Heart left ventricle (tissue), 16 donors: ENCODE measurements at places on chromosomes 3 and 15. TPM values are rescaled to one million over a fixed set of nuclear protein-coding genes. Genes with fewer than 3 reads are reported as not detected.

Gene BSN
- 0.42 TPM for polyA plus RNA-seq

Gene RTF1
- 16.6 TPM for polyA plus RNA-seq

Gene PYGO1
- 2.1 TPM for polyA plus RNA-seq

Gene PARP16
- 4.8 TPM for polyA plus RNA-seq
